GM04504 (cell line): ENCODE measurements at places on chromosomes 3 and 15.

DNA sequence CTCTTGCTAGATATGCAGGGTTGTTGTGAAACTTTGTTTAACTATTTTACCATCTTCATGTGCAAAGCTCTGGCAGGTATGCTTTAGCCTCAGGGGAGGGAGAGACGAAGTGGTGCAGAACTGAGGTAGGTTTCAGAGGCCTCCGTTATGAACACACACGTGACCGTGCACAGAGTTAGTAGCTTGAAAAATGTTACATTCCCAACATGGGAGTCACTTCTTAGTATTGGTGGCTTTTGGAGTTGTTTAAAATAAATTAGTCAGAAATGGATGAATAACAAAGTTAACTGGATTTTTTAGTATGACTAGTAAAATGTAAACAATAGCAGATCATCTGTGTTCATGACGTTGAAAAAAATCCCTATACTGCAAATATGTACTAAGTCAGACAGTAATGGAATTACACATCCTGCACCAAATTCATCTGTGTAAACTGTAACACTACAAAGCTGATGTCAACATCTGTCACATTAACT lies 279.6 kb downstream of the KLF13 start:
- DNase-seq, result no peak

GRCh38 chr15:61764981-61765380 lies 295.3 kb downstream of the VPS13C start:
- no peak for DNase-seq

GRCh38 chr3:128226186-128226725 lies 73.0 kb downstream of the EEFSEC start:
- no peak for DNase-seq

DNA sequence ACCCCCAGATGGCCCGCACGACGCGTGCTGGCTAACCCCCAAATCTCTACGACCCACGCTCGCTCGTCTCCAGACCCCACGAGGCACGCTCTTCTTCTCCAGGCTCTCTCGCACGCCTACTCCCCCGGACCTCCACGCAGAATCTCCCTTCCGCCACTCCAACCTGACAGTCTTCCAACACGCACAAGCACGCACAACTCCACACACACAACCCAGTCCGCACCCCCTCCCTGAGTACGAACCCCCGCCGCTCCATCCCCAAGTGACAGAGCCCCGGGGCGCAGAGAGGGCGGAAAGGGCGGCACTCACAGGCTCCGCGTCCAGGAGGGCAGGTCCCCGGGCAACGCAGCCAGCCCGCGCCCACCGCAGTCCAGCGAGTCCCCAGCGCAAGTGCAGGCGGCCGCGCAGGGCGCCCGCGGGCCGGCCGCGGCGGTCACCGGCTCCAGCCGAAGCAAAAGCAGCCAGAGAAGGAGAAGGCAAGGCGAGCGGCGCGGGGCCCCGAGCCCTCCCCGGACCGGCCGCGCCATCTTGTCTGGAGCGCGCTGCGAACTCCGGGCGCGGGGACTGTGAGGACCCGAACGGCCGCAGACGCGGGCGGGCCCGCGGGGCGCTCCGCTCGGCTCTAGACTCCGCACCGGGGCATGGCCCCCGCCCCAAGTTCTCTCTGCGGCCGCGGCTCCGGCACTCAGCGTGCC lies 794 bp downstream of the LRIG1 start:
- DNase-seq, result no peak

- no peak for DNase-seq
Observed at GRCh38 chr3:143301031-143301901, 181.7 kb downstream of the CHST2 start.

DNA sequence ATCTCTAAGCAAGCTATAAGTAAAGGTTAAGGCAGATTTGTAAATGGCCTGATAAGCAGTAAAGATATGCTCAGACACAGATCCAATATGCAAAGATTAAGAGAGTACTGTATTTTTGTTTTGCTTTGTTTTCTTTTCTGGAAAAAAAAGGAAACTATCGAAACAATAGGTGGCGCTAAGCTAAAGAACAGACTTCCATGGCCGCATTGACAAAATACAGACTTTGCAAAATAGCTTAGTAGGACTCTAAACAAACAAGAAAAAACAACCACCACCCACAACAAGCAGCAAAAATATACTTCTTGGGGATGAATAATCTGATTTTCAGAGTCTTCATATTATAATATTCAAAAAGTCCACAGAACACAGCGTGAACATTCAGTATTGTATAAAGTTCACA lies 758.4 kb upstream of the ROBO1 start:
- no peak for DNase-seq

DNA sequence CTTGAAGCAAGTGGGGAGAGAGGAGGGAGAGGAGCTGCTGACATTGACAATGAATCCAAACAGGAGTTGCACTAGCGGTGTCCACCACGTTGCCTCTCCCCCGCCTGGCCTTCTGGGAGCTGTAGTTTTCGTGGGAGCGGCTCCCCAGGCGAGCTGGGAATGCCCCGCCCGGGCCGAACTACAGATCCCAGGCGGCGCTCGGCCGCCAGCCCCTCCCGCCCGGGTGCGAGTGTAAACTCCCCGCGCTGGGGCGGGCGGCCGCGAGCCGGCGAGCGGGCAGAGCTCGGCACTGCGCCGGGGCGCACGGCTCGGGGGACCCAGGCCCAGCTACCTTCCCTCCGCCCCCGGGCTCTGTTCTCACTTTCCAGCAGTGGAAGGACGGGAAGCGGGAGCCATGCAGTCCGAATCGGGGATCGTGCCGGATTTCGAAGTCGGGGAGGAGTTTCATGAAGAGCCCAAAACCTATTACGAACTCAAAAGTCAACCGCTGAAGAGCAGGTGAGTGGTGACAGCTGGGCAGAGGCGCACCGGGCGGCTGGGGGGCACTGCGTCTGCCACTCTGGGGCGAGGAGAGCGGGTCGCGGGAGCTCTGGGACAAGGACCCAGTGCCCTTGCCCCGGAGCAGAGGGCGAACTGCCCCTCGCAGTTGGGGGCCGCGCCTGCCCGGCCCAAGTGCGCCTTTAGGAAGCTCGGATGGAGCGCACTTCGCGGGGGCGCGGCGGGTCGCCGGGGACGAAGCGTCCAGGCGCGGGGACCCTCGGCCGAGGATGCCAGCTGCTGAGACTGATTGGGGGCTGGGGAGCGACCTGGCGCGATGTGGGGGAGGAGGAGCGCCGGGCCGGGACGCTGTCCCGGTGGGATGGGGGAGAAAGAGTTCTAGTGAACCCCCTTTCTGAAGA lies at the start of gene MITF:
MITF (plus strand) TSS at position 261 of the 899 bp plus-strand sequence; CDS start at position 395, 134 bp downstream.
- peak; percentile 76 for DNase-seq

DNA sequence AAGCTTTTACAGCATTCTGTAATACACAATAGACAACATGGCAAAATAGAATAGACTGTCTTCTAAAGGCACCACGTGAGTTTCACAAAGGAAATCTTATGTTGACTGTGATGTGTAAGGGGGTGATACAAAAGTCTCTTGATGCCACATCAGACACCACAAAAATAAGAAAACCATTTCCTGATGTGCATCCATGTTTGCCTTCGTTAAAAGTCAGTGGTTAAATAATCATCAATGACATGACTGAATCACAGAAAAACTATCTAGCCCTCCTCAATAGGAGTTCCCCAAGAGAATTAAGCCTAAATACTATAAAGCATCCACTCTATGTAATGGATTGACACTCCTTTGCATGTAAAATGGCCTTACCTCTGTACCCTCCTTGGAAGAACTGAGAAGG lies 198.6 kb upstream of the SLC2A2 start:
- DNase-seq, result no peak

GRCh38 chr3:4711680-4711992 lies 218.5 kb downstream of the ITPR1 start:
- DNase-seq, result no peak

DNA sequence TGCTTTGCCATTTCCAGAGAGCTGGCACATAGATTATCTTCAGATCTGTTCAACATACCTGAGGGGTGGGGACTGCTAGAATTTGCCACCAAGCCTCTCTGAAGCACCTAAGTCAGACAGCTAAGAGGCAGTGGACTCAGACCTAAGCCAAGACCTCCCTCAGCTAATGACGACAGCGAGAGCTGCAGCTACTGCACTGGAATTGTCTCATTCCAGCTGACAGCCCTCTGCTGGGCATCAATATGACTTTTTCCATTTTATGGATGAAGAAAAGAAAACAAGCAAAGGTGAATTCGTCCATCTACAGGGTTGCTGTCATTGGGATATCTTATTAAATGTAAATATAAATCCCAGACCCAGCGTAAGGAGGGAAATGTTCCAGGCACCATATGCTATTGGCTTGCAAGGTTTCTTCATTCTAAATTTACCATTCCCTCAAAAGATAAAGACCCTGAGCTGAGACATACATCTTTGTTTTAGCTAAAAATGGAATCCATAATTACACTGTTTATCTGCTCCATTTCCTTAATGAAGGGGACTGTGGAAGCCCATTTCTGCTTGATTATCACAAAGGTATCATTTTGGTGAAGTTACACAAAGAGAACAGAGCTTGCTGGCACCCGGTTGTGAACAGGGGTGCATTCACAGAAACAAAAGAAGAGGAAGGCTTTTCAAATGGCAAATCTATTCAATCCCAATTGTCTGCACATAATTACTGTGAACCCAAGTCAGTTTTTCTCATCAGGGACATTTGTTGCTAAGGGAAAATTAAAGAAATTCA lies 85.5 kb upstream of the LRTM1 start:
- DNase-seq, result peak; percentile 28

- DNase-seq, result no peak
Observed at GRCh38 chr15:75346796-75347221, at the start of gene NEIL1. Gene NEIL1, plus strand, starts transcription at chr15:75347039. Its CDS starts 1,867 bp downstream, at chr15:75348906.

GRCh38 chr3:38117748-38118420 lies 19.0 kb downstream of the ACAA1 start:
- no peak for DNase-seq

DNA sequence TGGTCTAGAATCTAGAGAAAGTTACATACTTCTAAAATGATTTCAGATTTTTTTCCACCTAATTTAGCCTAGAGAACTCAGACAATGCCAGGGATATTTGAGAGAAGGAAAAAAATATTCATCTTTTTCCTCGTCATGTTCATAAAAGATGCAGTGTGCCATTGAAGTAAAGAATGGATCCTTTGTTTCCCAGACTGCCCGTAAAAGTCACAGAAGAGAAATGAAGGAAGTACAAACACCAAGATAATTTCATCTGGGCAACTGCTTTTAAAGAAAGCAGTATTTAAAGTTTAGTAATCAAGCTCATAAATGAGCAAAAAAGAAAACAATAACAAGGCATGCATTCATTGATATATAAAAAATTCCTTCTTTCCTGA lies 47.2 kb downstream of the TTC23 start:
- DNase-seq, result no peak

DNA sequence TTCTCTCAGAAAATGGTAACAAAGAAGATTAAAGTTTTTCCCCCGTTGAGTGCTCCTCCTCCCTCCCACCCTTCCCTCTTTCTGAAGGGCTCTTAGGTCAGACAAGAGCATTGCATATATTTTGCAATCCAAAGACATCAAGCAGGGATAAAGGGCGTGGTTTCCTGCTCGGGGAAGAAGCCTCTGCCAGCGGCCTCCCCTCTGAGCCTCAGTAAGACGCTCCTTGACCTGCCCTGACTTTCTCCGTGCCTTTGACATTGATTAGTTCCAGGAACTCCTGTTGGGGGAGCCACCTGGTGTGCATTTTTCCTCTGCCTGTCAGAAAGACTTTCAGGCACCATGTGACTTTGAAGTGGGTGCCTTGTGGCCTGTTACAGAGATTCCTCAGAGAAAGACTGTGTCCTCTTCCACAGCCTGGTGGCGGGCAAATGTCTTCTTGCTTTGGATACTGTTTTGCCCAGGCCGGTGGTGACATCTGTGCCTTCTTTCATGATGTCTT lies 87.2 kb upstream of the TBL1XR1 start:
- no peak for DNase-seq

GRCh38 chr15:40857601-40858341 lies 13.9 kb downstream of the SPINT1 start:
- DNase-seq, result peak; percentile 30

DNA sequence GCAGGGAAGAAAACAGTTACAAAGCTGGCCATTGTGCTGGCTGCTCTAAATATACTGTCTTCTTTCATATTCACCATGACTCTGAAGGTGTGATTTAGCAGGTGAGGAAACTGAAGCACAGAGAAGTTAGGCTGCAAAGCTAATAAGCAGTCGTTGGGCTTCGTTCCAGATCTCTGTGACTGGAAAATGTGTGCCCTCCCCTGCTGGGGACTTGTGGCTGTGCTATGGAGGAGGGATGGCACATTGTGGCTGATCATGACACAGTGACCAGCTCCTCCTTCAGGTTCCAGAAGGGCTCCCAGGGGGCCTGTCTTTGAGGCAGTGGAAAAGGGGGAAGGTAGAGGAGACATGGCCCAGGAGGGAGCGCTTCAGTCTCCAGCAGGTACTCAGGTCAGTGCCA lies 19.2 kb downstream of the PXK start:
- DNase-seq, result no peak
